ENCODE measurements at places on chromosomes 16 and 17.
A peak's percentile ranks its signal among the peaks of the same experiment; 100 is the strongest.

GRCh38 chr17:60154616-60155426 lies 5.0 kb downstream of the CA4 start:
- no peak for DNase-seq

GRCh38 chr17:10518271-10519037 lies at the start of gene MYH1:
MYH1 (minus strand) TSS chr17:10518542; CDS start chr17:10516642, 1,900 bp downstream.
- no peak for DNase-seq

DNA sequence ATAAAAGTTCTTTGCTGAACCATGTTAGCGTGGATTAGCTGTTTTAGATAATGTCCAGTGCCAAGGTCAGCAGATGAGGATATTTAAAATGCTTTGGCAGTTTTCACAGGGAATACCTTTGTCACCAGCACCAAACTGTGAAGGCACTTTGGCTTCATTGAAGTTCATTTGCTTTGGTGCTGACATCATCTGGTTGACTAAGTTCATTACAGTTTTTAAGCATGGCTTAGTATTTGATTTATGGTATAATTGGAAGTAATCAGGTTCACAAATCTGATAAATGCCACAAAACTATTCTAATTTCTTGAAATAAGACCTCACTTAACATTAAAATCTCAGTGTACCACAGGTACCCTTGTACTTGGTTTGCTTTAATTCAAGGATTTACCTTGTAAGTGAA lies 4.3 kb downstream of the GID4 start:
- DNase-seq = no peak

DNA sequence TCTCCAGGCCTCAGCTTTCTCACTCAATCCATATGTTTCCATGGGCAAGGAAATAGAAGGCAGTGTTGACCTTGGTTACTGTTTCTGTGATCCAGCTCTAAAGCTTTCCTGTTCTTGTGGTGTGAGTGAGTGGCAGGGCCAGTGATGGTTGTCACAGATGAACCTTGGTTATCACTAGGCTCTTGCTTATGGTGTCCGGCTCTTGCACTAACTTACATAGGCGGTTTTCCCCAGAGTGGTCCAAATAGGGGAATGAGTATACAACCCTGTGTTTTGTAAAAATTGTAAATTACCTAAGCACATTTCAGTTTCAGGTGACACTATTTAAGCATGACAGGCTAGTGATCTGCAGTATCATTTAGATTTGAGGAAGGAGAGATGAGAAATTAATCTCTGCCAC lies 6.8 kb downstream of the MFSD11 start:
- DNase-seq = no peak

GRCh38 chr17:75991396-75991795 lies 9.3 kb upstream of the CDK3 start:
- no peak for DNase-seq

- DNase-seq = no peak
Observed at GRCh38 chr17:50517011-50517410, 8.8 kb downstream of the MYCBPAP start.

DNA sequence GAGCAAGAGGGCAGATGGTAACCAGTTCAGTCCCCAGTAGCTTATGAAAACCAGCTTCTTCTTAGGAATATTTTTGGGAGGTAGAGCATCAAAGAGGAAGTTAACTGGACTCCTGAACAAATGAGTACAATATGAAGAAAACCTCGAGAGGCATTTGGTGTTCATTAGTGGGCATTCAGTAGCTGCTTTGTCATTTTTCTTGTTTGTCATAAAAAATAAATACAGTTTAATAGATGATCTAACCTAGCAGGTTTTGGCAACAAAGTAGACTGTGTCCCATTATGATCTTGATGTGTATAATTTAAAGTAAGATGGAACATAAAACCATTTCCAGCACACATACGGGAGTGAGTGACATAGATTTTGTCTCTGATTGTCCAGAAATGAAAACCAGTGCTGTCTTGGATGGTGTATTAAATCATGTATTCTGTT lies 173.1 kb downstream of the HS3ST3A1 start:
- DNase-seq = no peak

DNA sequence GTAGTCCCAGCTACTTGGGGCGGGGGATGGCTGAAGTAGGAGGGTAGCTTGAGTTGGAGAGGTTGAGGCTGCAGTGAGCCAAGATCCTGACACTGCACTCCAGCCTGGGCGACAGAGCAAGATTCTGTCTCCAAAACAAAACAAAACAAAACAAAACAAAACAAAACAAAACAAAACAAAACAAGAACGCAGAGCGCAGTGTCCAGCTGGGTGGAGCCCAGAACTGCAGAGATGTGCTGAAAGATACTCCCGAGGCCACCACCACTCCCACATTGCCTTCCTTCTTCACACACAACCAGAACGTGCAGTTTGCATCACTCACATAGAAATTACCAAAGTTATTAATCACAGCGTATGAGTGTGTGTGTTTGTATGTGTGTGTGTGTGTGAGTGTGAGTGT lies 222.9 kb upstream of the ASIC2 start:
- no peak for DNase-seq

DNA sequence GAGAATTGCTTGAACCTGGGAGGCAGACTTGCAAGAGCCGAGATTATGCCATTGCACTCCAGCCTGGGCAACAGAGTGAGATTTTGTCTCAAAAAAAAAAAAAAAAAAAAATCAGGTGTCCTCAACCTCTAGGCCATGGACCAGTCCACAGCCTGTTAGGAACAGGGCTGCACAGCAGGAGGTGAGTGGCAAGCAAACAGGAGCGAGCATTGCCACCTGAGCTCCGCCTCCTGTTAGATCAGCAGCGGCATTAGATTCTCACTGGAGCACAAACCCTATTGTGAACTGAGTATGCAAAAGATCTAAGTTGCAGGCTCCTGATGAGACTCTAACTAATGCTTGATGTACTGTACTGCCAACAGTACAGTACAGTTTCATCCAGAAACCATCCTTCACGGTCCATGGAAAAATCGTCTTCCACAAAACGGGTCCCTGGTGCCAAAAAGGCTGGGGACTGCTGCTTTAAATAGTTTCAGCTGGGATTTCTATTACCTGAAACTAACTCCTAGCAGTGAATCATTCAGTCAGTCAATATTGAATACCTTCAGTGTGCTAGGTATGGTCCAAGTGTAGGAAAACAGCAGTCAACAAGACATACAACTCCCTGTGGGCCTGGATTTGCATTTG lies 56.3 kb upstream of the DHX40 start:
- no peak for DNase-seq

DNA sequence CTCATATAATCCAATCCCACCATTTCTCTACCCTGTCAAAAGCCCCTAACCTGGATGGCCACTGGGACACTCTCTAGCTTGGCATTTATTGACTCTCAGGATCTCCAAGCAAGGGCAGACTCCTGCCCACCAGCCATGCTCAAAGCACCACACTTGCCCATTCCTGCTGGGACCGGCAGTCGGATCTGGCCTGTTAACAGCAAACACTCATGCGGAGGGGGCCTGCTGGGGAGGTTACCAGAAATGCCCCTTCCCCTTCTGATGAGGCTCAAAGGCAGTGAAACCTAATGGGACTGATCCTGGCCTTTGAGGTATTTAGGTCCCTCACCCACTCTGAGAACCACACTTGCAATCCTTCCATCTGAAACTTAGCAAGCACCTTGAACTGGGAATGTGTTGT lies 6.5 kb upstream of the CCL1 start:
- no peak for DNase-seq

DNA sequence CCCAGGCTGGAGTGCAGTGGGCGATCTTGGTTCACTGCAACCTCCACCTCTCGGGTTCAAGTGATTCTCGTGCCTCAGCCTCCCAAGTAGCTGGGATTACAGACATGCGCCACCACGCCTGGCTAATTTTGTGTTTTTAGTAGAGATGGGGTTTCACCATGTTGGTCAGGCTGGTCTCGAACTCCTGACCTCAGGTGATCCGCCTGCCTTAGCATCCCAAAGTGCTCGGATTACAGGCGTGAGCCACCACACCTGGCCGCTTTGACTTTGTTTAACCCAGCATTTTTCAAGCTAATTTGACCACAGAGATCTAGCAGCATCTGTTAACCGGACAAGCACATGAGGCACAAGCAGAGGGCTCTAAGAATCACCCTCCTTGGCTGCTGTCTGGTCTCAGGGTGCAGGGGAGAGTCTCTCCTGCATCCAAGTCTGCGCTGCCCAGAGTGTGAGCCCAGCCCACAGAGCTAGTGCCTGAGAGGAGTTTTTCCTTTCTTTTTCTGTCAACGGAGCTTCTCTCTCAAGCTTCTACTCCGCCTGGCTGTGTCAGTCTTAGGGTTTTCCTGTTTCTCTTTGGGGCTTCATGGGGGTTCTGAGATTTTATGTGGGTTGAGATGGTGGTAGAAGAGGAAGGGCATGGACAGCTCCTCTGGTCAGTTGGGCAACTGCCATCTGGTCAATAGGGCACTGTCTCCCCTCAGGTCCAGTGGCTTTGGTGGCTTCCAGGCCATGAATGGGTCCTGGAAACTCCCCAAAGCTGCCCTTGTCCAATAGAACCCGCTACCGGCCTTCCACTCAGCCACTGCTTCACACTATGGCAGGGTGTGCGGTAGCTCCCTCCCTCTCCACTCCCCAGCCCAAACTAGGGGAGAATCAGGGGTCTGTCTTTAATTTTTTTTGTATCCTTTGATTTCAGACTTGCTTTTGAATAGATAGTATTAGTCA lies 59.6 kb downstream of the TNFRSF13B start:
- DNase-seq = no peak

- DNase-seq = no peak
Observed at GRCh38 chr17:76869496-76870376, 1.5 kb downstream of the MGAT5B start.

- no peak for DNase-seq
Observed at GRCh38 chr17:6683730-6684459, 29.3 kb downstream of the SLC13A5 start.

DNA sequence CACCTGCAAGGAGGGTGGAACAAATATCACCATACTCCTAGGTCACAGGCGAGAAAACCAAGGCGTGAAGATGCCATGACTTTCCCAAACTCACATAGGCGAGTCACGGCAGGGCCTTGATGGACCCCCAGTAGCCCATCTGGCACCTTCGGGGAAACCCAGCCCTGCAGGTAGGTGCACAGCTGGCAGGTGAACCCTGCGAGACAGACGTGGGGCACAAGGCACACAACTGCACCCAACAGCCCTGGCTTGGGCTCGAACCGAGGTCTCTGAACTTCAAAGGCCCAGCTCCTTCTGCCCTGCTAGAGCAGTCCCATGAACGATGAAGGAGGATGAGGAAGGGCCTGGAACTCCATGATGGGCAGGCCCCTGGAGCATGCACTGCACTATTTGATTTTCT lies 77.6 kb upstream of the DNAJA2 start:
- no peak for DNase-seq

DNA sequence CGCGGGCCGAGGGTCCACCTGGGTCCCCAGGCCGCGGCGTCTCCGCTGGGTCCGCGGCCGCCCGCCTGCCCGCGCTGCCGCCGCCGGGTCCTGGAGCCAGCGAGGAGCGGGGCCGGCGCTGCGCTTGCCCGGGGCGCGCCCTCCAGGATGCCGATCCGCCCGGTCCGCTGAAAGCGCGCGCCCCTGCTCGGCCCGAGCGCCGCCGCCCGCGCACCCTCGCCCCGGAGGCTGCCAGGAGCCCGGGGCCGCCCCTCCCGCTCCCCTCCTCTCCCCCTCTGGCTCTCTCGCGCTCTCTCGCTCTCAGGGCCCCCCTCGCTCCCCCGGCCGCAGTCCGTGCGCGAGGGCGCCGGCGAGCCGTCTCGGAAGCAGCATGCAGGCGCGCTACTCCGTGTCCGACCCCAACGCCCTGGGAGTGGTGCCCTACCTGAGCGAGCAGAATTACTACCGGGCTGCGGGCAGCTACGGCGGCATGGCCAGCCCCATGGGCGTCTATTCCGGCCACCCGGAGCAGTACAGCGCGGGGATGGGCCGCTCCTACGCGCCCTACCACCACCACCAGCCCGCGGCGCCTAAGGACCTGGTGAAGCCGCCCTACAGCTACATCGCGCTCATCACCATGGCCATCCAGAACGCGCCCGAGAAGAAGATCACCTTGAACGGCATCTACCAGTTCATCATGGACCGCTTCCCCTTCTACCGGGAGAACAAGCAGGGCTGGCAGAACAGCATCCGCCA lies 504 bp downstream of the FOXC2 start:
- no peak for DNase-seq

- no peak for DNase-seq
Observed at GRCh38 chr16:47777220-47777619, 316.1 kb downstream of the PHKB start.

DNA sequence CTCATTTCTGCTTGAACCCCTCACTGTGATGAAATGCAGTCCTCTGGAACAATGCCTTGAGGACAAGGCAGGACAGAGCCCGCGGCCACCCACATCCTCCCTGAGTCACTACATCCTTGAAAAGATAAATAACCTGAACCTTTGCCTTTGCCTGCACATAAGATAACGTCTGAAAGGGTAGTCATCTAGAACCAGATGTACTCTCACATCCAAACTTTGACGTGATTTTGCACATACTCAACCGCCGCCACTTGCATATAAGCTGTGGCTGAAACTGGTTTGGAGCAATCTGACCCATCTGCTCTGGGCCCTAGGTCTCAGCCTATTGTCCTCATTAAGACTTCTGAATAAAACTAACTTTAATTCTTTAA lies 252.1 kb downstream of the PHKB start:
- no peak for DNase-seq

GRCh38 chr17:7930841-7931631 lies 710 bp downstream of the TRAPPC1 start:
- DNase-seq = no peak

DNA sequence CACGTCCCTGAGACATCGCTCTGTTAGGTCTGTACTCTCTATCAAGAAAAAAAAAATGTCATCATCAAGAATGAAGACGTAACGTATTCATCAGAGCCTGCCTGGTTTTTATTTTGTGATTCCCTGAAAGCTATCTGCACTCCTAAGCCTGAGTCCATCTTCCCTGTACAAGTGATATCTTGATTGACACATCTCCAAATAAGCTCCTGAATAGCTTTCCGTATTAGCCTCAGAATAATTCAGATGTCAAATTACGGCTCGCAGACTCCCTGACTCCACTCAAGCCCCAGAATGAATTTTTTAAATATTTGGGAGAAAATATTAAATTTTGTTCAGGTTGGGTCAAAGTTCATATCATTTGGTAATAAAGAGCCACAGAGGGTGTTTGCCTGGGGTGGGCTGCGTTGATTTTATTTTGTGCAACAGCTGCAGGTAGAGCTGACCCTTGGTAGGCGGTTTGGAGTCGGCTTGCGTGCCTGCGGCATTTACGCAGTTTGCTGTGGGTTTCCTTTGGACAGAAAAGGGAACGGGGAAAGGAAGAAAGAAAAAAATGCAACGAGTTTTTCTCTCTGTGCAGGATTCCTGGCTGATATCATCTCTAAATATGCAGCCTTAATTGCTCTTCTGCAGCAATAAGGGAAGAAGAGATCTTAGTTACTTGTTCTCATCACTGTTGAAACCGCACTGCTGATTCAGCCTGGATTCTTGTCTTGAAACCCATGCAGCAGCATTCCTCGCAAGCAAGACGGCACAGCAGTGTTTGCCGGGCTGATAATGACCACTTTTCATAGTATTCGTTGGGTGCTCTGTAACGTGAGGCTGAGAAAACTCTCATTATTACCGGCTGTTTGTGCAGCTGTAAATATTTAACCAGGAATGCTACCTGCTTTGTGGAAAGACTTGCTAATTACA lies 114.7 kb downstream of the IRX3 start:
- DNase-seq = peak; percentile 15

- no peak for DNase-seq
Observed at GRCh38 chr16:66513111-66513723, 36.7 kb downstream of the TK2 start.

GRCh38 chr16:22272870-22273650 lies 24.1 kb upstream of the POLR3E start:
- DNase-seq = no peak

GRCh38 chr16:22284637-22285036 lies 12.6 kb upstream of the POLR3E start:
- no peak for DNase-seq

All from putamen (tissue), 1 donor.